Fibroblast of lung (primary cell): ENCODE measurements at places on chromosomes 7 and 10.

DNA sequence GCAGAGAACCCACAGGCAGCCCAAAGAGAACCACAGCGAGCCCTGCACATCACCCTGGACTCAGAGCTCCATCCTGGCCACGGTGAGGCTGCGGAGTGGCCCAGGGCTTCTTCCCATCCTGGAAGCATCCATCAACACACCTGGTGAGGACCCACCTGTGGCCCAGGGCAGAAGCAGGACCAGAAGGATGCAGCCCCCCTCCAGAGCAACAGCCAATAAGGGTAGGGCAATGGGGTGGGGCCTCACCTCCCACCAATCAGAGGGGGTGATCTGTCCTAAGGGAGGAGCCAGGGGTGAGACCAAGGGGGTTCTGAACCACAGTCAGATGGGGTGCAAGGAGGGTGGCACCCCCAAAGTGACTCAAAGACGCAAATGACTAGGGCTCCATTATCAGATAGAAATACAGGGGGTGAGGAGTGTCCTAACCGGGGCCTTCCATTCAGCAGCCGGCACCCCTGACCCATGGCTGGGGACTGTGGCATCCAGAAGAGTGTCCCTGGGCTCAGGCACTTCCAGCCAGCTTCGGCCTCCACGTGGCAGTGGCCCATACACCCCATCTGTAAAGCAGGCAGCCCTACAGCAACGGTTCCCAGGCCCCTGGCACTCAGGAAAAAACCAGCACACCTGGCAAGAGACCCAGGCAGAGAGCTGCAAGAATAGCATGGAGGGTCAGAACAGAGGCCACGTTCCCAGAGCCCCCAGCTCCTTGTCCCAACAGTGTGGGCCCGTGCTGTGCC lies 36.9 kb downstream of the STK32C start:
- no peak for DNase-seq

DNA sequence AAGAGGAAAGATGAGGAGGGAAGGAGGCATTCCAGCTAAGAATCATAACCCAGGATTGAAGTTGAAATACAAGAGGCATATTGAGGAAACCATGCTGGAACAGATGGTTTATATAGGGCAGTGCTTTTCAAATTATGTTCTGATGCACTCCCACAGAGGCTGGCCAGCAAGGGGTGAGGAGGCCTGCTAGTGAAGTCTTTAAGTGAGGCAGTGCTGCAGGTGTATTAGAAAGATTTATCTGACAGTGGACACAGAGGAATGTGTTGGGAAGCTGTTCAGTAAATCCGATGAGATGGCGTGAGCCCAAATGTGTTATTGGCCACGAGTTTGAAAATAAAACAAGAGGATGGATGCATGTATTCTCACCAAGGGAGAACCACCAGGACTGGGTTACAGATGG lies 28.6 kb downstream of the REEP3 start:
- no peak for DNase-seq

DNA sequence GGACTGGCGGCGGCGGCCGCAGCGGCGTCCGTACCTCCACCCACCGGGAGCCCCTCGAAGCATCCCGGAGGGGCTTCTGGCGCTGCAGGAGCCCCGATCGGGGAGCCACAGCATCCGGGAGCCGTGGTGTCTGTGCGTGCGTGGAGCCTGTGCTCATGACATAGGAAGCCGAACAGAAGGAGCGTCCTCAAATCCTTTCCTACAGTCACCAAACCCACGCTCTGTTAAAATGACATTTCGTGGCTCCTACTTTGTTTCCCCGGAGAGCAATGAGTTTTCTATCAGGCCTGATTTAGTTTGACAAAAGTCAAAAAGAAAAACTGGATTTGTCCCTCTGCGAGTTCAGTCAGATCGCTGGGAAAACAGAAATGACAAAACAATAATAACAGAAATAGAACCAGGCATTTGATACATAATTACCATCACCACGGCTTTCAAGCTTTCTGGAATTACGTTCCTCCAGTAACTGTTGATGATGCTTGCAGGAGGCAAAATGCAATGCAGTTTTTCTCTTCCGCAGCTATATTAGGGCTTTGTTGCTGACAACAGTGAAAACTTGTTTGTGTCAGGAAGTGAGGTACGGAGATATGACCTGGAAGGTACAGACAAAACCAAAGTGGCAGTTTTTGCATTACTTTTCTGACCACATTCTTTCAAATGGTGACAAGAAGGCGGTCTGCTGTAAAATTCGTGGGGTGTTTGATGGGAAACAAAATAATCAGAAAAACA lies 219.3 kb upstream of the MKLN1 start:
- peak; percentile 35 for DNase-seq

DNA sequence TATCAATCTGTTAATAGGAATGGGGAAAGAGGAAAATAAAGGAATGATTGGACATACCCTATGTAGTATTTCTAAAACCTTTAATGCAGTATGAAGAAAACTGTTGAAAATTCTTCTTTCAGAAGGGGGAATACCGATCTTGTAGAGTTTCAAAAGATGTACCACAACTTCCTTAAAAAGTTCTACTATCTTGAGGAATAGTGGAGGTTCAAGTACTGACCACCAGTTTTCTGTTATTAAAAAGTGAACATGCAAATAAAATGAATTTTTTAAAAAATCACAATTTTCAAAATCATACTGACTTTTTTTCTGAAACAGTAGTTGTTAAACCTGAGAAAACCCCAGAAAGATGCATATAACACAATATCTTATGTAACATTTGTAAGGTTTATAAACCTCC lies 86.5 kb downstream of the HERC4 start:
- DNase-seq, result no peak

GRCh38 chr7:141585592-141586510 lies 34.6 kb downstream of the AGK start:
- peak; percentile 99 for DNase-seq

DNA sequence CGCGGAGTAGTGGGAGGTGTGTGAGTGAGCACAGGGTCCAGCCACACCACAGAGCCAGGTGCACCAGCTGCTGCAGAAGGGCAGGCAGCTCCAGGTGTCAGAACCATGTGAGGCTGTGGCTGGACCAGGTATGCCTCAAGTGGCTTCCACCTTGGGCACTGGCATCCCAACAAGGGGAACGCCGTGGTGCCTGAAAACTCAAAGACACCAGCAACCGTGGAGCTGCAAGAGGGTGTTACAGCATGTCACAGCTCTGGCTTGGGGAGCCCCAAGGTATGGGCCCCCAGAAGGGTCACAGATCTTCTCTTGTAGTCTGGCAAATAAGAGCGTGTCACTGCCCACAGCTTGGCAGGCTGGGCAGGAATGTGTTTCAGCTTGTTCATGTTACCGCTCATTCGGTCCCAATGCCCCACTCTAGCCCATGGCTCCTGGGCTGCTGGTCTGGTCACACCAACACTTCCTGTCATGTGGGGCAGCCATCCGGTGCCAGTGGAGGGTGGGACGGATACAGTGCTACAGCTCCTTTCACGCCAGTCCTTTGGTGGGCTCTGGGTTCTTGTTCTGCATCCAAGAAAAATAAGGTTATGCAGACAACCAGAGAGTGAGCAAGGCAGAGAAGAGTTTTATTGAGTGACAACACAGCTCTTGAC lies 29.8 kb downstream of the STRA8 start:
- DNase-seq, result no peak

DNA sequence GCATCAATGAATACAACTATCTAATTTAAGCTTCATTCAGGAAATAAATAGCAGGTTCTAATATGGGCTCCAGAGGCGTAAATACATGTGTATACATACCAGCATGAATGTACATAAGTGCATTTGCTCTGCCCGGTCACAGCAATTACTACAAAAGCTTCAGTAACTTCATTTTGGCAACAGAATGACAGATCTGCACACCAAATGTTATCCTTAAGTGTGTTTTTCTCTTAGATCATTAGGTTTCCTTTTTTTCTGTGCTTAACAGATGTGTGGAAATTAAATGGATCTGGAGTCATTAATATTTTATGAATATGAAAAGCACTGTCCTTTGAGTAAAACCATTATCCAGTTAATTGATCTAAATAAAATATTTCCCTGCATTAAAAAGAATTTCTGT lies 159.0 kb upstream of the MEOX2 start:
- DNase-seq, result no peak

- peak; percentile 35 for DNase-seq
Measured at GRCh38 chr10:26215935-26216584, 514 bp upstream of the GAD2 start.

GRCh38 chr10:70034232-70034631 lies 18.4 kb upstream of the MACROH2A2 start:
- DNase-seq, result no peak

DNA sequence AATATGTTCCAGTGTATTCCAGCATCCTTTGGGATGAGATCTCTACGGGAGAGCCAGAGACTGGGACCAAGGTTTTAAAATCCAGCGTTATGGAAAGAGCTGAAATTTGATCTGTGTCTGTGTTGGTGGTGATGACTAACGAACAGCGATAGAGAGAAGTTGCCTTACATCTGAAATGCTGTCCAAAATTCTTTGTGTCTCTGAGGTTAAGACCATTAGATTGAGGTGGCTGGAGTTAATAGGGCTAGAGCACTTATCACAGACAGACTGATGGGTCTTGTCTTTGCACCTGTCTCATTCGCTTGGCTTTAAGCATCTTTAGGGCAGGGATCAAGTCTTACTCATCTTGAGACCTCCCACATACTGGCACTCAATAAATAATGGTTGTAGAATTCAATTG lies 41.0 kb upstream of the RAPGEF5 start:
- peak; percentile 66 for DNase-seq

DNA sequence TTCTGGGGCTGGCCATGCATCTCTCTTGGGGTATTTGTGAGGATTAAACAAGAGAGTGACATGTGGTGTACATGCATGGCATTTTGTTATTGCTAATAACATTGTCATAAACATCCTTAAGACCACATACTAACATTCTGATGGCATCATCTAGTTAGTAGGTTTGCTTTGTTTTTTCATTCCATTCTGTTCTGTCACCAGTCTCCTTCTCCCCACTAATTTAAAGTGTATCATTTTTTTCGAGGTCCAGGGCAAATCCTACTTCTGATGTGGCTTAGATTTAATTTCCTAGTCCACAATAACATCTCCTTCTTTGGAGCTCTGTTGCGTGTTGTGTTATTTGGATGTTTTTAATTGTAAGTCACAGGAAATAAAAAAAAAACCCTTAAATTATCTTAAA lies 248.1 kb downstream of the LRMDA start:
- DNase-seq, result peak; percentile 8

- no peak for DNase-seq
Measured at GRCh38 chr10:31017534-31018355, 13.9 kb downstream of the ZNF438 start.

DNA sequence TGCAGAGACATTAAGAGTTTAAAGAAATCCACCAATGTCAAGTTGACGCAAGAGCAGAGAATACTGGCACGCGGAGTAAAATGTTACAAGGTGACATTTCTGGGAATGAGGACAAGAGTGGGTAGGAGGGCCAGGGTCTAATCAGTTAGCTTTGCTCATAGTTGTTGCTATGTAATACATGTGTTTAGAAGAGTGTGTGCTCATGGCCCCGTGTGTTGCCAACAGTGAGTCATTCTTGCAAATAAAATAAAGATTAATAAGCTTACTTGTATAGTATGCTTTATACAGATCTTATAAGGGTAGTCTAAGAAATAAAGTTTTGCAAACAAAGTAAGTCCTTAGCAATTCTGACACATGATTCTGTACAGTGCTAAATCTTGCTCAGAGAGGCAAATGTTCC lies 64.5 kb downstream of the DNMBP start:
- peak; percentile 93 for DNase-seq

GRCh38 chr7:150994838-150995510 lies 4.2 kb downstream of the NOS3 start:
- no peak for DNase-seq

DNA sequence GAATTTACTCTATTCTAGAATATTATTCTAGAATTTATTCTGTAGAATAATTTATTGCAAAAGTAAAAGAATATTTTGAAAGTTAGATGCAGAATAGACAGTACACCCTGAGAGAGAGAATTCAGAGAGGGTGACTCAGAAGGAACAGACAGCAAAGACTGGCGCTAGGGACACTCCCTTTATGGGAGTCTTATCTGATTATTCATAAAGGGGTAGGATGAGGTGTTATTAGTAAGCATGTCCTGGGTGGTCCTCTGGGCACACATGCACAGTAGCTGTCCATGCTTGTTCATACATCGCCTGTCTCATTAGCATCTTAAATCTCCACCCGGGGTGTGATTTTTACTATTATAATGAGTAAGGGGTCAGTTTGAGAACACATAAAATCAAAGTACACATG lies 100.1 kb downstream of the XPNPEP1 start:
- peak; percentile 3 for DNase-seq

DNA sequence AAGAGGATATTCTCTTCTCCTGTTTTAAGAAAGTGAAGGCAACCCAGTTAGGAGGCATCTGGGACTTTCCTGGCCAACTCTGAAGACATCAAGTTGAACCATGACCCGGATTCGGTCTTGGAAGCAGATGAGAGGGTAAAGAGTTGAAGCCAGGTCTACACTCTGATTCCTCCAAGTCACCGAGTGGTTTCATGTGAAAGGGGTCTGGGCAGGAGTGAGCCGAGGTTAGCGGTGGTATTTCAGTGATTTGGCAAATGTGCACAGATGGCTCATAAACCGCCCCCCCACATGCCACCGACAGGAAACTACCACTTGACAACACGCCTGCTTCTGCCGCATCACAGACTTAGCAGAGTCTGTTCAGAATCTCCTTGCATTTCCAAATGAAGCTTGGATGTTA lies 11.4 kb upstream of the REPIN1 start:
- DNase-seq, result no peak

DNA sequence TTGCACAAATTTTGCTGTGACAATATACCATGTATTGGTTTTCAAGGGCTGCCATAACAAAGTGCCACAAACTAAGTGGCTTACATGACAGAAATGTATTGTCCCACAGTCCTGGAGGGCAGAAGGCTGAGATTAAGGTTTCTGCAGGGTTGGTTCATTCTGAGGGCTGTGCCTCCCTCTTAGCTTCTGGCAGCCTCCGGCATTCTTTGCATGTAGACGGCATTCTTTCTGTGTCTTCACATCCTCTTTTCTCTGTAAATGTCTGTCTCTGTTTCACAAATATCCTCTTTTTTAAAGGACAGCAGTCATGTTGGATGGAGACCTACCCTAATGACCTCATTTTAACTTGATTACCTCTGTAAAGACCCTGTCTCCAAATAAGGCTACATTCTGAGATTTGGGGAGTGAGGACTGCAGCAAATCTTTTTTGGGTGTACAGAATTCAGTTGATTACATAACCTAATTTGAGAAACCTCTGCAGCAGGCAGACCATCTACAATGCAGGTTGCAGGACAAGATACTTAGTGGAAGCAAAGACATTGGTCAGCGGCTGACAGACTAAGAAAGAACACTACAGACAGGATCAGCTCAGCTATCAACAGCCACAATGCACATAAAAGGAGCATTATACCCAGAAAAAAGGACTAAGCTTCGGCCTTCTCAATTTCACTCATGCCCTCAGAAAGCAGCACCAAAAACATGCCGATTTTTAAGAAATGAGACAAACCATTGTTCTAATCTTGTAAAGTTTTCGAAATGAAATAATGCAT lies 84.6 kb upstream of the FAM3C start:
- peak; percentile 21 for DNase-seq

- DNase-seq, result no peak
Measured at GRCh38 chr10:79215531-79215930, 131.7 kb upstream of the PPIF start.

DNA sequence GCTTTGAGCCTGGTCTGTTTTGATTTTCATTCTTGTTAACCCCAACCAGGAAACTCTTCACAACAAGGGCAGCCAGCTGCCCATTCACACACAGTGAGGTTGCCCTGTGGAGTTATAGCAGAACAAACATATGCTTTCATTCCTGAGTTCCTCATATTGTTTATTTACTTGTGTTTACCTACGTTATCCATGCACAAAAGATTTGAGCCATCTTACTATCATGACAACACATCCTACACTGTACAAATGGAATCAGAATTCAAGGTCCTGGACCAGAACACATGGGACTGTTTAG lies 21.7 kb upstream of the BMPER start:
- DNase-seq, result no peak

- peak; percentile 30 for DNase-seq
Measured at GRCh38 chr7:50620433-50620832, 55.2 kb upstream of the DDC start.
